ENCODE measurements at places on chromosomes 1 and 21.

DNA sequence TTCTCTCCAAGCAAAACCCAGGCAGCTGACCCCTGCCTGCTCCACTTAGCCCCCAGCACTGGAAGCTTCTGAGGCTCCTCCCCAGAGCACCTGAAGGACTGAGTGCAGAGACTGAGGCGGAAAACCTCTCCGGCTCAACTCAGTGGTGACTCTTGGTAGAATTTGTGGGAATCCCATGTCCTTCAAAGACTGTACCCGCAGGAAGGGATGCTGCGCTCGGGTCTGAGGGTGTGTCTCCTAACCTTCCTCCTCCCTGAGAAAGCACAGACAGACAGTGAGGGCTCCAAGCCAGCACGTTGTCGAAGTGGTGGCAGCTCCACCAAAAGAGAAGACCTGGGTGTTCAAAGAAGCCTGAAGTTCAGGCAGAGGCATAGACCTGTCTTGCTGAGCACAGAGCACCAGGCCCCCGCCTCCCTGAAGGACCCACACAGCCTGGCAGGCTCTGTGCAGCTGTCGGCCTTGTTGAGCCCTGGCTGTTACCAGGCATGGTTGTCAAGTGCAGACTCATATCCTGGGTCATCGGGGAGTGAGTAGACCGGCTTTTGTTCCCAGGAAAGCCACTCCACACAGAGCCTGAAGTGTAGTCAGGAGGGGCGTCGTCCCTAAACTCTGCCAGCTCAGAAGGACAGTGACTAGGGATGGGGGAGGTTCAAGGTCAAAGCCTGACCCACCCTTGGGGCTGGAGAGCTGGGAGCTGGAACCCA lies 36.7 kb downstream of the CSMD2 start:
- no peak for DNase-seq

DNA sequence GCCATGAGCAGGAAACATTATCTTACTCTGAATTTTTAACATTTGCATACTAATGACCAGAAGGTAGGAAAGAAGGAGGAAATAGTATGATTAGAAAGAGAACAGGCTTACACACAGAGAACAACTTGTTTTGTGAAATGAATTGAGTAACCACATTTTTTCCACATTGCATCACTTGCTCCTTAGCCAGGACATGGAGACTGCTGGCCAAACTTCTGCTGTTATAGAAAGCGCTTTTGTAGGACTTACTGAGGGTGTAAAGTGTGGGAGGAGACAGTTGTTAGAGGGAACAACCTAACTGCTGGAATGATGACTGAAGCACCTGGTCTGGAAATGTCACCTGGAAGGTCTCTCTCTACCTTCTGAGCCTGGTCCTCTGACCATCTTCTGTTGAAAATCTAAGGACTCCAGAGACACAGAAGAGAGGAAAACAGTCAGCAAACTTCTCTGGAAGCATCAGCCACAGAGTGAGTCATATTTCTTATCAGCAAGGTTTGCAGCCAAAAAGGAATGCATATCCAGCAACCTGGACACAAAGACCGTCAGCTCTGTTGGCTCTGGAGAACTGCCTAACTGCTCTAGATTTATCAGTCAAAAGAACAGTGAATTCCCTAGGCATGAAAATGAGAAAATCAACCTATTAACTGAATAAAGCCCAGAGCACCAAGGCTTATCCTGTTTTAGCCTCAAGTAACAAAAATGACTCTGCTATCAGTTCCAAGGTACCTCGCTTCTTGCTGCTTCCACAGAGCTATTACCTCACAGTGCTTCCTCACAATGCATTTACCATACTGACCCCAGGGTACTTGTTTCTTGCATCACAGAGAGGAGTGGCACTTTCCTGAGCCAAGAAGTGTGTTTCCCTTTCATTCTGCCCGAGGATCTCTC lies 88.0 kb upstream of the SLFNL1 start:
- no peak for DNase-seq

- DNase-seq = no peak
Observed at GRCh38 chr1:181341026-181341632, 142.2 kb upstream of the CACNA1E start.

DNA sequence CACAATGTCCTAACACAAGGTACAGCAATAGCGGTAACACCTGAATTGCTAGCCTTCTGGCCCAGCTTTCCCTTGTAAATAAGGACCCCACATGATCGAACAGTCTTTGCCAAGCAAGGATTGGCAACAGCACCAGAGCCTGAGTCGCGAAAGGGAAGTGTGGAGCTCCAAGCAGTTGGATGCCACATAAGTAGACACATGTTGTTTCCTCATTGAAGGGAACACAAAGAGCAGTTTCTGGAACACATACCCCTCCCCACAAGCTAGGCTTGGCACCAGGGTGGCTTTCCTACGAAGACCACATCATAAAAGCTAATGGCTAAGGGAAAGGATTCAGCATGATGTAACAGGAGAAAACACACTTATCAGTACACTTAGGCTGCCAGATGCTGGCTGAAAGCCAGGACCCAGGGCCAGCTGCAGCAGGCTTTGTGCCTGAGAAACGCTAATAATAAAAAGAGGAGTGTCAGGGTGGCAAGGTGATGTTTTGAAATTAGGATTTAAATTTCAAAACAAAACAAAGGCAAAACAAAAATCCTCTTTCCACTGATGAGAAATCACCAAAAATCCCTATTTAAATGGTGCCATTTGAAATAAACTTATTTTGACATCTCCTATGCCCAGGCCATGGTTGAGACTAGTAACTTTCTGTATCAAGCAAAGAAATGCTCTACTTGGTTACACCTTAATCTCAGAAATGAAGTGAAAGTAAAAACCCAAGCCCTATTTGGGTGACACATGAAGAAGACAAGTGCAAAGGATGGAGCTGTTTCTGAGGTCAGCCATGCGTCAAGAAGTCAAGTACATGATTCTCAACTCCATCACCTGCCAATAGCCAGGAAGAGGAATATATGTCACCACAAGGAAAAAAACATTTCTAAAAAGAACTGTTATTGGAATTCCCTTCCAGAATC lies 11.9 kb upstream of the CPLANE2 start:
- DNase-seq = no peak

GRCh38 chr1:246036175-246036574 lies 470.9 kb downstream of the SMYD3 start:
- no peak for DNase-seq

- no peak for DNase-seq
Observed at GRCh38 chr1:228900886-228901392, 165.7 kb downstream of the RHOU start.

DNA sequence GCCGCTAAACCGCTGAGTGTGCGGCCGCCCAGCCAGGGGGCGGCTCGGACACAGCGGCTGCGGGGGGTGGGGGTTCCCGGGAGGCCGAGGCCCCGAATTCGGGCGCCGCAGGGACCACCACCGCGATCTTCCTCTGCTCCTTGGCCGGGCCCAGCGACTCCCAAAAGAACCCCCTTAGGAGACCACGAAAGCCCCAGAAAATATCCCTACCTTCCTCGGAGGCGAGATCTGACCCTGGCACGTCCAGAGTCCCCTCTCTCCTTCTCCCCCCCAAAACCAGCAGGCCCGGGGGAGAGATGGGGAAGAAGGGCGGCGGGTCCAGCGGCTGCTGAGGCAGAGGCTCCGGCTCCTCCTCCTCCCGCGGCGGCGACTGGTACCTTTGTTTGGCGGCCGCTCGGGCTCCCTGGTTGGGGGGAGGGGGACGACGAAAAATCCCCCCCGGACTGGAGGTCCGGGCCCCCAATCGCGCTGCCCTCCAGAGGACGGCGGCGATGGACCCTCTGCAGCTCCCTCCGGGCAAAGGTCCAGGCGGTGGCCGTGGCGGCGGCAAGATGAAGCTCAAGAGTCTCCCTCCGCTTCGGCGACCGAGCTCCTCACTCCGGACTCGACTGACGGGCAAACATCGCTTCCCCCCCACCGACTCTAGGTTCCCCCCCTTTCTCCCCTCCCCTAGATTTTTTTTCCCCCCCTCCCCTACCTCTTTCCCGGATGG lies at the start of gene ARID4B:
Gene ARID4B (minus strand): TSS at position 621 of the 712 bp plus-strand sequence. CDS start 1,260 bp downstream, outside the sequence.
- no peak for DNase-seq

GRCh38 chr1:228552596-228553176 lies 65.5 kb downstream of the RNF187 start:
- DNase-seq = no peak

DNA sequence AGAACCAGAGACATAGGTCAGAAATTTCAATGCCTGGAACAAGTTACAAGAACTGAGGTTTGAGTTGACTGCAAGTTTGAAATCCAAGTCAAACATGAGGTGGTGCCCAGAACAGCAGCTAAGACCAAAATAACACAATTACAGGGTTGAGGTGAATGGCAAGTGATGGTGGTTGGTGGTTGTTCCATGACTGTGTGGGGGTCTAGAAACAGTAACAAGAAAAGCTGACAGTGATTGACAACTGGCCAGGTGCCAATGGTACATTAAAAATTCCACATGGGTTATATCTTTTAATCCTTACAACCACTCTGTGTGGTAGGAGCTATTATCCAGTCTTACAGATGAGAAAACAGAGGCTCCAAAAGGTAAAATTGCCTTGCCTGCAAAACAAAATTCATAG lies 32.0 kb downstream of the RIMS3 start:
- no peak for DNase-seq

- no peak for DNase-seq
Observed at GRCh38 chr1:201838381-201838780, 9.4 kb downstream of the IPO9 start.

DNA sequence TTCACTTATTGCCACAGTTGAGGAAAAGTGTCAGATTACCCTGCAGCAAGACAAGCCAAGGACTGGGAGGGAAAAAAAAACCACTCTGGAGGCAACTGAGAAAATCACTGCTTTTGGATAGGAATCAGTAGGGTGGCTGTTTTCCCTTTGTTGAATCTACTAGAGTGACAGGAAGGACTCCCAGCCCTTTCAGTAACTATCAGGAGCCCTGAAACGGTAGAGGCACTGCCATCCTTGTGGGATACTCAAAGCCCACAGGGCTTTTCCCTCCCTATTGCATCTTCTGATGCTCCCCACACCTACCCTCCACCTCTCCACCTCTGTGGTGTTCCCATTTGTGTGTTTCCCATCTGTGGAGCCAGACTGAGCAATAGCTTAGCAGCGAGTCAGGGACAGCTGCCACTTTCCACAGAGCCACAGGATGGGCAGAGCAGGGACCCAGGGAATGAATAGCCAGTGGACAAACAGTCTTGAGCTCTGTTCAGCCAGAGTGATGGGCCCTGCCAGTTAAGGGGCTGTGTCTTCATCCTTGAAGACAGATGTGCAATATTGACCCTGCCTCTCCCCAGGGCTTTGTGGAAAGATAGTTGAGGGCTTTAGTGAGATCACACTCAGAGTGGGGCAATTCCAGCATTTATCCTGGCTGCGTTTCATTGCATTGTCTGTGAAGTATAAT lies 13.9 kb downstream of the UBIAD1 start:
- DNase-seq = no peak

Measured in stimulated activated CD8-positive, alpha-beta memory T cell treated with anti-CD3 and anti-CD28 coated beads, Interleukin-2, amount 100 ng/mL, for 1 hour (primary cell).